Cerebellar nuclear complex (tissue), 1 donor: ENCODE measurements at places on chromosomes 2 and 18.

DNA sequence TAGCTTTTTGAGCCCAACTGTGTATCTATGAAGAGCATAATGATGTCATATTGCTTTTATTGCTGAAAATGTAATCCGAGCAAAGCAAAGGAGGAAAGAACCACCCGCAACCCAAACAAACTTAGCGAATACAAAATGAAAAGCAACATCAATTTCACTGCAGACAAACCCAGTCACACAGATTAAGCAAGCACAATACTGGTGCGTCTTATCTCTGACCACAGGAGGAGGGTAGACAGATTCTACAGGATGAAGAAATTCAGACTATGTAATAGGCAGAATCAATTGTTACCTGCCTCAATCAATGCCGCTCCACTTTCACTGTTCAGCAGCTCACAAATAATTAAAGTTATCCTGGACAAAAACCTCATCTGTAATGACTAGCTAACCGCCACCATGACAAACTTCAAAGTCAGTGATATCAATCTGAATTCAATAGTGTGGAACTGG, 115.5 kb upstream of the SP3 start:
- no peak for DNase-seq

GRCh38 chr2:150023044-150023443, 435.5 kb upstream of the MMADHC start:
- no peak for DNase-seq

GRCh38 chr2:120528693-120529076, 182.7 kb downstream of the INHBB start:
- no peak for DNase-seq

- peak; percentile 43 for DNase-seq
Measured at GRCh38 chr18:35283923-35284794, 5.9 kb downstream of the ZSCAN30 start.

DNA sequence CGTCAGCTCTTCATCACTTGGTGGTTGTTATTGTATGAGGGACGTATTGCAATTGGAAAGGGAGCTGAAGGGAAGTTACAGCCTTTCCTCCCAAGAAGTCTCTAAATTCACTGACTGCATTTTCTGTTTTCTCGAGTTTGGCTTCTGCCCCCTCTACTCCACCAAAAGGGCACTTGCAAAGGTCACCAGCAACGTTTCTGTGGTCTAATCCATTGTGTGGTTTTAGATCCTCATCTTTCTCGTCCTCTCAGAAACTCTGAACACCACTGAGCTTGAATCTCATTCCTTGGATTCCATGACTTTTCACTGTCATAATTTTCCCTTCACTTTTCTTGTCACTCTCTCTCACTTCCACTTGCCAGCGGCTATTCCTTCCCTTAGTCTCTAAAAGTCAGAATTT, 308.0 kb downstream of the AFF3 start:
- no peak for DNase-seq

DNA sequence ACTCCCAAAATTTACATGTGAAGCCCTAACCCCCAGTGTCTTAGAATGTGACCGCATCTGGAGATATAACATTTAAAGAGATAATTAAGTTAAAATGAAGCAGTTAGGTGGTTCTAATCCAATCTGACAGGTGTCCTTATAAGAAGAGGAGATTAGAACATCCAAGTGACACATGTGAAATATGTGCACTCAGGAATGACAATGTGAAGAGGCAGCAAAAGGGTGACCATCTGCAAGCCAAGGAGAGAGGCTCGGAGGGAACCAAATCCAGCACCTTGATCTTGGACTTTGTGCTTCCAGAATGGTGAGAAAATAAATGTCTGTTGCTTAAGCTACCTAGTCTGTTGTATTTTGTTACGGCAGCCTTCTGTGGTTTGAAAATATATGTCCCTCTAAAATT, 165.4 kb downstream of the FIGN start:
- no peak for DNase-seq

GRCh38 chr2:63003351-63003750, 47.3 kb upstream of the OTX1 start:
- DNase-seq: no peak

DNA sequence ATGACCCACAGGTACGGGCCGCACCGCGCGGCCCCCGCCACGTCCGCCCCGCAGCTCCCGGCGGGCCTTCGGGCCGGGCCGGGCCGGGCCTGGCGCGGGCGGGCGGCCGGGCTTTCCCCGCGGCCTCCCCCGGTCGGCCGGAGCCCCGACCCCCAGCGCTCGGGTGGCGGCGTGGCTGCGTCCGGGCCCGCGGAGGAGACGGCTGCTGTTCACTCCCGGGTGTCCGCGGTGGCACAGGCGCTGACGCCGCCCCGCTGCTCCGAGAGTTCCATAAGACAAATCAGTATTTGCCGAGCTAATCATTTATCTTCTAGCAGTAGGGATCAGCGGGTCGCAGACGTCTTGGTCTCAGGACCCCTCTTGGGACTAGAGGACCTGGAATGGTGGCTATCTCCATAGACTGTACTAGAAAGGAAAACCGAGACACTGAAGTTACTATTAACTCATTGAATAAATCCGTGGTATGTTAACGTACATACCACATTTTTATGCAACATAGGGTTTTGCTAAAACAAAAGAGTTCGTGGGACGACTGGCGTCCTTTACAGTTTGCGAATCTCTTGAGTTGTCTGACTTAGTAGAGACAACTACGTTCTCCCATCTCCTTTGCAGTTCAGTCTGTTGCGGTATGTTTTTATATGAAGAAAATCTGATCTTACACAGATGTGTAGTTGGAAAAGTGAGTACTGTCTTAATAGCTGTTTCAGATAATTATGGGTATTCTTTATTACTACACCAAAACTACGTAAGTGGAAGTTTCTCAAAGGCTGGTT, 500 bp downstream of the LIMS1 start:
- DNase-seq: no peak

DNA sequence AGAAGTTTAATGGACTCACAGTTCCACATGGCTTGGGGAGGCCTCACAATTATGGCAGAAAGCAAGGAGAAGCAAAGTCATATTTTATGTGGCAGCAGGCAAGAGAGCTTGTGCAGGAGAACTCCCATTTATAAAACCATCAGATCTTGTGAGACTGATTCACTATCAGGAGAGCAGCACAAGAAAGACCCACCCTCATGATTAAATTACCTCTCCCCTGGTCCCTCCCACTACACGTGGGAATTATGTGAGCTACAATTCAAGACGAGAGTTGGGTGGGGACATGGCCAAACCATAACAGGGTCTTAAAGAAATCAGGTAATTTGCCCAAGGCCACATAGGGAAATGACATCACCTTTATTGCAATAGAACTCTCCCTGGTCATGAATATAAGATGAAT, 1073.3 kb upstream of the ACVR2A start:
- DNase-seq: no peak

GRCh38 chr2:80830891-80831290, 526.3 kb upstream of the LRRTM1 start:
- no peak for DNase-seq
